OCI-M1 (cell line): ENCODE measurements at places on chromosomes 5 and 9.

DNA sequence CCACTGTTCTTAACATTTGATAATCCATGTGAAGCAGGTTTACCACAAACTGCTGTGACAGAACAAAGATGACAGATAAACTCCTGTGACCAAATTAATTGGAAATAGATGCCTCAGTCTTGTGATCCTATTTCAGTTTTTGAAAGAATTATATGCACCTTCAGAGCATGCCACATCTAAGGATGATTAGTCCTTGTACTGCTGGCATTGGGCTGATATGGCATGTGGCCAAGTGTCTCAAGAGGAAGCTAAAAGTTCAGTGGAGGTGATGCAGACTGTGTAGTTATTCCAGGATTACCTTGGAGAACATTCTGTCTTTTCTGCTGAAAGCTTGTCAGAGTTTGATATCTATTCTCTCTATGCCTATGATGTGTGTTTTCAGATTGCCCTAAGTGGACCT is 314.4 kb upstream of the EFNA5 start:
- peak; percentile 93 for DNase-seq

DNA sequence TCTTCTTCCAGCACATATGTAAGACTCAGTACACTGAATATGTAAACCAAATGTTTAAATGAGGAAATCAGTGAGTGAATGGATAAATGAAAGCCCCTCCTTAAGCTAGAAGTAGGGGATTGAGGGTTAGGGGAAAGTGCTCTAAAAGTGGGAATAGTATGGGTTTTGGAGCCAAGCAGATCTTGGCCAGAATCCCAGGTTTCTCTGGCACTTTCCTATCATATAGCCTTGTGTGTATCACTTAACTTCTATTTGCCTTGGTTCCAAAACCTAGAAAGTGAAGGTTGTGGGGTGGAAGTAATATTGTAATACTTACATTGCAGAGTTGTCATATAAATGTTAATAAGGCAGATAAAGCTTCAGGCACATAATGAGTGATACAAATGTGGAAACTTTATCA is 45.0 kb upstream of the SV2C start:
- DNase-seq: no peak

GRCh38 chr9:128718475-128718874 is 5.5 kb downstream of the ZDHHC12 start:
- no peak for DNase-seq

DNA sequence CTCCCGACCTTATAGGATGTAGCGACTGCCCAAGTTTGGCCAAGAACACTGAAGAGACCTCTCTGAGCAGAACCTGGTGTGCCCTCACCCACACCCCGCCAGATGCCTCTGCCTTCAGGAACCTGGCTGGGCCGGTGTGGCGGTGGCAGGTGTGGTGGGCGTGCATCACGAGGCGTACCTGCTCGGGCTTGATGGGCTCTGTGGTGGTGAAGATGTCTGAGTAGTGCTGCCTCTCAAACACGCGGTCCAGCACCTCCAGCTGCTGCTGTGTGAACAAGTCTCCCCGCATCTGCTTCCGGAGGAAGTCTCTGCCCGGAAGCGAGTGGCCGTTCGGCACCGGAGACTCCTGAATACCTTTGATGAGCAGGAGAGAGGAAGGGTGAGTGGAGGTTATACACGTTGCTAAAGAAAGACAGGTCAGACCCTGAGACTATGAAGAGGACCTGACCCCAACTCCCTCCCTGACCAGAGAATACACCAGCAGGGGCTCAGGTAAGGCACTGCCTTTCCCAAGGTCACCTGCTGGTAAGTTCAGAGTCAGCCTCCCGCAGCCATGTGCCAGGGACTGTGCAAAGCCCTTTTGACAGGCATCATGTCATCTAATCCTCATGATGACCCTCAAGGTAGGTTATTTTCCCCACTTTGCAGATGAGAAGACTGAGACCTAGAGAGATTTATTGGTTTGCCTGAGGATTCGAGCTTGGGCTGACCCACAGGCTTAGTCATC is 67.5 kb downstream of the PAX5 start:
- DNase-seq: no peak

- no peak for DNase-seq
These were observed 376 bp downstream of the GOLGA1 start for GRCh38 chr9:124940521-124940893.

GRCh38 chr5:4563400-4563799 is 576.7 kb upstream of the ADAMTS16 start:
- DNase-seq: peak; percentile 50

DNA sequence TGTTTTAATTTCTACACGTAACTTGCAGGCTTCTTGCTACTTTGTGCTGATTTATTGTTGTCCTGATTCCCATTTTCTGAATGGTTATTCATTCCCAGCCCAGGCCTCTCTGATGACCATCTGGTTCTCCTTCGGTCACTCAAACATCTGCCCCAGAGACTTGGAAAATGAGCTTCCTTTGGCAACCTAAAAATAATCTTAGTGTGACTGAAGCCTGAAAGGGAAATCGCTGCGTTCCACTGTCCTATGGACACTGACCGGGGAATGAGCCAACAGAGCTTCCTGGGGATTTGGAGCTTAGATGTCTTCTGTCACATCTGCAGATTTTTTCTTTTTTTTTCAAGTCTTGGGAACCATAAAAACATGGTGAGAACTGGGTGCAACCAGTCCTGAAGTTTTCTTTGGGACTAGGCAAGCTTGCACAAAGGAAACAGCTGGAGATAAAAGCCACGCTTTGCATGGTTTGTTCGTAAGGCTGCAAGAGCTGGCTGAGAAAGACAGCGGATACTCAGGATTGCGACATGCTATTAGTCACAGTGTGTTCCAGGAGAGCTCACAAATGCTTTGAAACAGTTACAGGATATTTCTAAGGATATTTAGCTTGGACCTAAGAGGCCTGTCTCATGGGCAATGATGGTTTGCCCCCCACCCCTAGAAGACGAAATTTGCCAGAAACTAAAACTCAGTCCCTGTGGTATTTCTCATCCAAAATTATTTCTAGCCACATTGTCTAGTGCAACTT is 146.2 kb downstream of the GOLPH3 start:
- DNase-seq: peak; percentile 41

GRCh38 chr5:112563169-112563826 is 144.2 kb upstream of the EPB41L4A start:
- no peak for DNase-seq

DNA sequence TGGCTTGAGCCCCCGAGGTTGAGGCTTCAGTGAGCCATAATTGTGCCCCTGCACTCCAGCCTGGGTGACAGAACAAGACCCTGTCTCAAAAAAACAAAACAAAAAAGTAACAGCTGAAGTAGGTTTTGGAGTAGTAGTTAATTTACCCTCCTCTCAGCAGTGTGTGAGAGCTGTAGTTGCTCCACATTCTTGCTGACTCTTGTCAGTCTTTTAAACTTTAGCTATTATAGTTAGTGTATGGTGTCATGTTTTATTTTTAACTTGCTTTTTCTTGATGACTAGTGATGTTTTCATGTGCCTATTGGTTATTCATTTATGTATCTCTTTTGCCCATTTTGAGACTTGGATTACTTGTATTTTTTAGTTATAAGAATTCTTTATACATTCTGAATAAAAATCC is 52.9 kb upstream of the DHFR start:
- DNase-seq: no peak

DNA sequence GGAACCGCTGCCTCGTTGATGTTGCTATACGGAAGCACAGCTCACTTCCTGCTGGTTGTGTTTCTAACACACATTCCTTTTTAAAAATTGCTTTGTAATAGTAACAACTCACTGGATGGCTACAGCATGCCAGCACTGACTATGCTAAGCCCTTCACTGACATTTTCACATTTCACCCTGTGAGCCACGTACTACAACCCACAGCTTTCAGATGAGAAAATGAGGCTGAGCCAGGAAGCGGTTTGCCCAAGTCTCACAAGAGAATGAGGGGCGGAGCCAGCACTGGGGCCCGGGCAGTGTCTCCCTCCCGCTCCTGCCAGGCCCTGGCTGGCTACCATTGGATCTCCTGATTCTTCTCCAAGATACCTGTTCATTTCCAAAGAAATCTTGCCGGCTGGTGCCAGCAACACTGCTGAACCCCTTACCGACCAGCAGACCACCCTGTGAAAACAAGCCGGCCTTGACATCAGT is 38.3 kb downstream of the FAM78A start:
- DNase-seq: peak; percentile 17

DNA sequence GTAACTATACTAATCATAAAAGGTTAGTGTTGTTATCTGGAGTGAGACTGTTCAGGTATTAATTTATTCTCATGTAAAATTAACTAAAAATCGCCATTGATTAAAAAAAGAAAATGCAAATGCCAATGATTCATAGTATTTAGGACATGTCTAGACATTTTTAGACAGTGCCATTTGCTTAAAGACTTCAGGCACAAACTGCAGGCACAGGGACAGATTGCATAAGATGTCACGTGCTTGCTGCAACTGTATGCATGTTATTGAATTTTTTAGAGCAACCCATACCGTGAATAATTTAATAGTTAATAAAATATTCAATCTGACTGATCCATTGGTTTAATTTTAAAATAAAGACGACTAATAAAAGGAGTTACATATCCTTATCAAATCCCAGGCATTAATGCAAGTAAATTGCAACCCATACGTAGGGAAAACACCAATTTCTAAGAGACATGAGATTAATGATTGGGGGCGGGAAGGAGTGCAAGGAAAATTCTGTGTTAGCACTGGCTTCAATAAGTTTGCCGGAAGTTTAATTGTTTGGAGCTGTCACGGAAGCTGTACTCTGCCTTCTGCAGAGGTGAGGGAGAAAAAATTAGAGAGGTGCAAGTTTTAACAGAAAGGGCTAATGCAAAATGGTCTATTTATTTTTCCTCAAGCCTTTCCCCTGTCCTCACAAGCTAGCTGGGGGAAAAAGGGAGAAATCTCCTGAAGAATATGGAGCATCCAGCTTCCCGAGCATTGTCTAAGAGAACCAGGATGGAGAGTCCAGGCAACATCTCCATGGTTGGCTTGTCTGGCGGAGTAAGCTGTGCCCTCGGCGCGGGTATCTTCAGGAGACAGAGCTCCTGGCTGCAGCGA is 2.9 kb downstream of the EDIL3 start:
- DNase-seq: peak; percentile 81

GRCh38 chr5:181235323-181235688 is 8.4 kb downstream of the RACK1 start:
- DNase-seq: no peak

DNA sequence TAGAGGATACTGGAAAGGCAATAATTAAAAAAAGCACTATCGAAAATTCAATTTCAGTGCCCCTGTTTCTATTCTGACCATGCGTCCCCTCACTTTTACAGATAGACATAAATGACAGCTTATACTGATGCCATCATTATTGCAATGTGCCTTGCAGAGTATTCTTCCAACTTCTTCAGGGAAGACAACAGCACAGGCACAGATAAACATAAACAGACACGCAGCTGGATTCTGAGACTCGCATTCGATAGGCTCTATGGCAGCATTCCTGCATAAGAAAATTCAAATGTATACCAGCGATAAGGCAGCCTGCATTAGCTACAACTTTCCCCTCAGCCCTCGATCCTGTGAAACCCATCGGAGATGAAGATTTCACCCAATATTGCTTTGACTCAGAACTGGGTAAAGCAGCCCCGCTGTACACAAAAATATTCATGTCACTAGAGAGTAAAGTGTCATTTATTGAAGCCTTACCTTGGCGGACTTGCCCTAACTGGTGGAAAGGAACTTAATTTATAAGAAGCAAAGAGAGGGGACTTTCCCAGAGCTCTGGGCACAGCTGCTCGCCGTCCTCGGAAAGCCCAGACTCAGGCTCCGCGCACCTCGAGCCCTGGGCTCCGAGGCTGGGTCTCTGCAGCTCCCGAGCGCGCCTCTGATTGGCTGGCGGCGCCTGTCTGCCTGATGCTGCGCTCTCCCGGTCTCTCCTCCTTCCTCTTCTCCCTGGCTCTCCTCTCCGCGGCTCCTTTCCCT is at the start of gene CDH18:
Gene CDH18 (minus strand): TSS at position 589 of the 750 bp plus-strand sequence. CDS start 149,214 bp downstream, outside the sequence.
- peak; percentile 35 for DNase-seq

DNA sequence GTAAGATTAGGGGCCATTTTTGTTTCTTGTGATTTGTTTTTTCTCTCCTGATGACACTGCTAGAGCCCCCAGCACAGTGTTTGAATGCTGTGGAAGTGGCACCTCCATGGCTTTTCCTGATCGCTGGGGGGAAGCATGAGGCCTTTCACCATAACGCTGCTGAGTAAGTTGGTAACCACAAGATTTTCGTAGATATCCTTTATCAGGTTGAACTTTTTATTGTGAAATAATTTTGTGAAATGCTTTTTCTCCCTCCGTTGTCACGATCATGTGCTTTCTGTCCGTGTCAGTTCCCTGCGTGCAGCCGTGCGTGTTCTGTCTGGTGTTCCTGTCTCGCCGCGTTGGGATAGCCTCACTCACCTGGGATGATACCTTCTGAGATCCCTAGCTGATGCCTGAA is 59.4 kb downstream of the EHMT1 start:
- no peak for DNase-seq

GRCh38 chr5:53262348-53262970 is 152.9 kb upstream of the MOCS2 start:
- peak; percentile 41 for DNase-seq

DNA sequence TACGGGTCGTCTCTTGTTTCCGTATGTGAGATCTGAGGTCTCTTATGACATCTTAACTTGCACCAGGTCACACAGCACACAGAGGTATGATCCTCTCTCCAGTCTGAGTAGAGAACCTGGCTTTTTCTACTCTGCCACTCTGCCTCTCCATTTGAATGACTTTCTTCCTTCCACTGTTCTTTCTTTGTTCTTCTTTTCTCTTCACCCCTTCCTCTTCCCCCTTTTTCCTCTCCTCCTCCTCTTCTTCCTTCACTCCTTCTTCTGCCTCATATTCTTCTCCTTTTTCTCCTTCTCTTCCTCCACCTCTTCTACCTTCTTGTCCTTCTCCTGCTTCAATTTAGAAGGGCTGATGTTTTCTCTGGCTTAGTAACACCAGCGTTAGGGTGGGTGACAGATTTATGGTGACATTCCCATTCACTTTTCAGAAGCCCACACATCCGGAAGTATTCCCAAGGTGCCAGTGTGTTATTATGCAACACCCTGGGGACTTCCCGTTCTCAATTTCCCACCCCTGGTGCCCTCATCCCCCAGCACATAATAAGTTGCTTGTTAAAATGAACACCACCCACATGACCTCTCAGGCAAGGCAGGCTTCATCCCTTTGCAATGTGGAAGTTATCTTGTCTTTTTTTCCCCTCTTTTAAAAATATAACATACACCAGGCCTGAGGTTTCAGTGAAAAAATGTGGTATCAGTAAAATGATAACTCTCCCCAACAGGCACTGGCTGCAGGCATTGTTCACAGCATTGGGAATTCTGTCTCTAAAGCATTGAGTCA is 122.0 kb downstream of the PAPPA start:
- DNase-seq: no peak

- no peak for DNase-seq
These were observed 15.0 kb downstream of the TLX3 start for GRCh38 chr5:171323806-171324632.
